Left forelimb (tissue), 1 donor: ENCODE measurements at places on chromosomes 6 and 20.

DNA sequence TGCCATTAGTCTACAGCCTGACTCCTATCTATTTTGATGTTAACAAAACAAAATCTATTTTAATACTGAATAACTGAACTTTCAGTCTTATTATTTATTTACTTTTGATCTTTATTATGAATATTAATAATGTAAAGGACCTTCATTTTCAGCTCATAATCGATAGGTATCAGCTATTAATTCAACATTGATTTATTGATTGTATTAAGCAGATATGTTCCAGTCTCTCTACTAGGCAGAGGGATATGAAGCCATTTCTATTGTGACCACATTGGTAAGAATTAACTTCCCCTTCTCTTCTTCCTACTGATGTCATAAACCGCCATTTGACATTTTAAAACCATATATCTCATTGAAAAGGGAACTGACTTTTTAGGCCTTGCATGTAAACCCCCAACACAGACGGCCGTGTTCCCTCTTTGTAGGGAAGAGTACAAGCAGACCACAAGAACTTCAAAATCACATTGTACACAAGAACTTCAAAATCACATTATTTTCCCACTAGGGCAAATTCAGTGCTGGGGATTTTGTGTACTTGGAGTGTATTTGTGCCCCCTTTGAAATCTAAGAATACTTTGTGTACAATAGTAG is 69.5 kb upstream of the FABP7 start:
- DNase-seq = no peak

DNA sequence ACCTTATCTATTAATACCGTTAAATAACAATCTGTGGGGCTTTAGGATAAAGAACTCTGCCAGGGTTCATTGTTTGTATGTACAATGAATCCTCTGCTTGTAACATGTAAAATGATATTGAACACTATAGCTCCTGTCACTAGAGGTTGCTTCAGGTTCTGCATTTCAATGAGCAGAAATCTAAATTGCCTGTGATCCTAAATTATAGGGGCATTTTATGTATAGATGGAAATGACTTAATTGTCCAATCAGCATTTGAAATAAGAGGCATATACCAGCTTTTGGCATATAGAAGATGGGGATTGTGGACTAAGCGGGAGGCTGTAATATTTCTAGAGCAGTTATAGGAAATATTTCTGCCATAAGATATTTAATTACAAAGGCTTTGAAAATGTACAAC is 2.0 kb downstream of the NCOA3 start:
- no peak for DNase-seq

DNA sequence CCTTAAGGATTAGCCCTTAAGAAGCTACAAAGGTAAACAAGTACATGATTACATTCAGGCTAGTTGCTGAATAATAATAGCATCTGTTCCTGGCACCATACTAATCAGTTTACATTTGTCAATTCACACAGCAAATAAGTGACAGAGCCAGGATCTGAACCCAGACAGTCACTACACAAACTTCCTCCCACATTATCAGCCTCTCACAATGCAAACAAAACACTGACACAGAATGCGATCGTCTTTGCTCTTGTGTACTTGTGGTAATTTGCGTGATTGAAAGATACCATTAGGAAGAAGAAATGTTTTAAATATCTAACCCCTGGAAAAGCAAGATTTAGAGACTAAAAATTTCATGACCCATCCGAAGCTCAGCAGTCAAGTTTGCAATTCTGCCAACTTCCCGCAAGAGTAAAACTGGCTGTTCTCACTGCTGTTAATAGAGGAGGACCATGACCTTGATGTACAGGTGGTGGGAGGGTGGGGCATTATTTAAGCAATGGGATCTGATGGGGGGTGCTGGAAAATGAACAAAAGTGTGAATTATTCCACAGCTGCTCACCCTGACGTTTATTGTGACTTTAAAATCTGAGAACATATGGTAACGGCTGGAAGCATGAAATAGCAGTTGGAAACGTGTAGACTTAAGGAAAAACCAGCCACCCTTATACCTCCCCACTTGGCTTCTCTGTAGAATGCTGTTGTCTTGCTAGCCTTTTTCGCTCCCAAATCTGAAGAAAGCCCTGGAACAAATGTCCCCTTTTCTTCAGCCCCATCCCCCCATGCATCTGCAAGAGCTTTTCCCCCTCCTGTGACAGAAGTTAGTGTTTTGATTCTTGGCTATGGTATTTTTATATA is 95.3 kb upstream of the ARMC2 start:
- peak; percentile 37 for DNase-seq

DNA sequence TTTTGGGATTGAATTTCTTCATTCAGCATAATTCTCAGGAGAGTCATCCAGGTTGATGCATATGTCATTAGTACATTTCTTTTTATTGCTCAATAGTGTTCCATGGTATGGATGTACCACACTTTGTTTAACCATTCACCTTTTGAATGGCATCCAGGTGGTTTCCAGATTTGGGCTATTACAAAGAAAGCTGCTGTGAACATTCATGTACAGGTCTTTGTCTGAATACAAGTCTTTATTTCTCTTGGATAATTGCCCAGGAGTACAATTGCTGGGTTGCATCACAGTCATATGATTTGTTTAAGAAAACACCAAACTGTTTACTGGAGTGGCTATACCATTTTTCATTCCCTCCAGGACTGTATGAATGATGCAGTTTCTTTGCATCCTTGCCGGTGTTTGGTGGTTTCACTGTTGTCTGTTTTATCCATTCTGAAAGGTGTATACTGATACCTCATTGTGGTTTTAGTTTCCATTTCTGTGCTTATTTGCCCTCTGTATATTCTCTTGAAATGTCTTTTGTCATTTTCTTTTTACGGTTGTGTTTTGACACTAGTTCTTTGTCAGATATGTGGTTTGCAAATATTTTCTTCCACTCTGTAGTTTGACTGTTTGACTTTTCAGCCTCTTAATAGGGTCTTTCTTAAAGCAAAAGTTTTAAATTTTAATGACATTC is 8.8 kb downstream of the CDKAL1 start:
- no peak for DNase-seq

DNA sequence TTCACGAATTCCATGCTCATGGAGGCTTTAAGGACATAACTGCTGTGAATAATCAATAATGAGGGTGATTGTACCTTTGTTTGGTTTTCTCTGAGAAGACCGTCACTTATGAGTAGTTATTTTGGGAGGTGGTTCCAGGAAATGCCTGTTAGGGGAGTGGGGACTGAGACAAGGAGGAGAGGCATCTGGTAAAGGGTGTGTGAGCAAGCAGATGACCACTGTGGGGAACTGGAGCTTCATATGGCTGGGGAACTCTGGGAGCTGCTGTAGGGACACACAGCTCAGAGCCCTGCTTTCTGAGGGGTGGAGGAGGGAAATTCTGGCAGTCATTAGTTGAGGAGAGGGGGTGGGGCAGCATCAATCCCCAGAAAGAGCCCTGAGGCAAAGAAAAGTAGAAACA is 71.3 kb upstream of the TINAG start:
- no peak for DNase-seq

DNA sequence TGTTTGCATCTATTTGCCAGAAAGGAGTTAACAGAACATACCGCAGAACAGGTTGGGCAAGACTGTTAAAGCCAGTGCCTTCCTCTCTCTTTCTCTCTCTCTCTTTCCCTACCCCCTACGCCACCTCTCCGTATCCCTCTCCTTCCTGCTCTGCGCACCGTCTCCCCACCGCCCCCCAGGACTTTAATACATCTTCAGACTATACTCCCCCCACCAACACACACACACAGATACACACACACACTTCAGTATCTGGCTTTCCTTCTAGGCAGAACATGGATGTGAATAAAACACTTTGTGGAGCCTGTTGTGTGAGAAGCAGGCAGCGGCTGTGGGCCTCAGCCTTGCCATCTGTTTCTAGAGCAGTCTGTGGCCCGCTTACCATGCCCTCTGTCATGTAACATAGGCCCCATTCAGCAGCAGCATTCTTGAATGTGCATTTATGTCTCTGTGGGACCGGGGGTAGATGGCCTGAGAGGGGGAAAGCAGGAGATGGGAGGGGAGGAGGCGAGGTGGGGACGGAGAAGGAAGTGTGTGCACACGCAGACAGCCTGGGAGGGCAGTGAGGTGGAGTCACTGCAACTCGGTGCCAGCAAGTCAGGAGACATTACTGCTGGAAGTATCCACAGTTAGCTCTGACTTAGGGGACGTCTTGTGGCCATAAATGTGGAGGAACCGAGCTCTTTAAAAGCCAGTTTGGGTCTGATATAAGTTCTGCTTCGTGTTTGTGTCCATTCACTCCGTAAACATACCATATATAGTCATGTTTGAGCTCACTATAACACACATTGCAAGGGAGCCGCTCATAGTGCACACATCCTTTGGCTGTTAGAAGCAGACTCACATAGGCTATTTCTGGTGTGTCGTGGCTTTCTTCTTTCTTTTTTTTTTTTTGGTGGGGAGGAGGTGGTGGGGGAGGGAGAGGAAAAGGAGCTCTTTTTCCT is 38.4 kb downstream of the RREB1 start:
- no peak for DNase-seq

GRCh38 chr6:112786801-112787200 is 439.7 kb downstream of the RFPL4B start:
- DNase-seq = no peak

DNA sequence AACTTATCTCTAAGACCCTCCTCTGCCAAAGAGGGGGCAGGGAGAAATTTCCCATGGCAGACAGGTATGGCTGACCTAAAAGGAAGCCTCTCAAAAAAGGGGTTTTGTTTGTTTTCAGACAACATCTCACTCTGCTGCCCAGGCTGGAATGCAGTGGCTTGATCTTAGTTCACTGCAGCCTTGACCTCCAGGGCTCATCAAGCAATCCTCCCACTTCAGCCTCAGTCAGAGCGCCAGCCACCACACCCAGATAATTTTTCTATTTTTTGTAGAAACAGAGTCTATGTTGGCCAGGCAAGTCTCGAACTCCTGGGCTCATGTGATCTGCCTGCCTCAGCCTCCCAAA is 3.8 kb downstream of the EZR start:
- no peak for DNase-seq

GRCh38 chr6:138757136-138757535 is 16.4 kb upstream of the CCDC28A start:
- DNase-seq = no peak

GRCh38 chr6:138522611-138523010 is 23.3 kb upstream of the NHSL1 start:
- DNase-seq = no peak

- DNase-seq = peak; percentile 93
These were observed 27.6 kb upstream of the SRF start for GRCh38 chr6:43143235-43144128.

GRCh38 chr20:57051096-57051495 is 215.3 kb downstream of the BMP7 start:
- no peak for DNase-seq

GRCh38 chr6:1554476-1555310 is 55.0 kb upstream of the FOXC1 start:
- DNase-seq = peak; percentile 89

- DNase-seq = no peak
These were observed 17.9 kb downstream of the COL19A1 start for GRCh38 chr6:69884231-69884630.

DNA sequence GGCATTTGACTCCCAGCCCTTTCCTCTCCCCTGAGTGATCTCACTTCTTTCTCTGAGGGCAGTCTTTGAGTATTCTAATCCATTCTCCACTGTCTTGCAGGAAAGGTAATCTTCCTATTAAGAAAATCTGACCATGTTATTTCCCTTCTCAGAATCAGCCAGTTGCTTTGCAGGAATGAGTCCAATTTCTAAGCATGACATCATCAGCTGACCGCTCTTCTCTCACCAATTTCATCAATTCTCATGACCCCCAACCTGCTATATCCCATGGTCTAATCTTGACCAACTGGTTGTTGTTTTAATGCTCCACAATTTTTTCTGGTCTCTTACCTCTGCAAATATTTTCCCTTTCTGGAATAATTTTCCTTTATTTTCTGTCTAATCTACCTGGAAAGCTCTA is 73.4 kb downstream of the FAM229B start:
- DNase-seq = no peak

DNA sequence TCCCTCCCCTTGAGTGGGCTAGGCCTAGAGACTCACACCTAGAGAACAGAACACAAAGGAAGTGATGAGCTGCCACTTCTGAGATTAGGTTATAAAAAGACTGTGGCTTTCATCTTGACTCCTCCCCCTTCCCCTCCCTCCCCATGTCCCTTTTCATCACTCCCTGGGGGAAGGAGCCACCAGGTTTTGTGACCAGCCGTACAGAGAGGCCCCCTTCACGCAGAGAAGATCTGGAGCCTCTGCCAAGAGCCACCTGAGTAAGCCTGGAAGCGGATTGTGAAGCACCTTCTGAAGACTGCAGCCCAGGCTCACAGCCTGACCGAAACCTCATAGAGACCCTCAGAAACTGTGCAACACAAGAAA is 118.4 kb upstream of the NXT1 start:
- DNase-seq = no peak

- no peak for DNase-seq
These were observed 60.0 kb downstream of the PRL start for GRCh38 chr6:22236626-22237414.

DNA sequence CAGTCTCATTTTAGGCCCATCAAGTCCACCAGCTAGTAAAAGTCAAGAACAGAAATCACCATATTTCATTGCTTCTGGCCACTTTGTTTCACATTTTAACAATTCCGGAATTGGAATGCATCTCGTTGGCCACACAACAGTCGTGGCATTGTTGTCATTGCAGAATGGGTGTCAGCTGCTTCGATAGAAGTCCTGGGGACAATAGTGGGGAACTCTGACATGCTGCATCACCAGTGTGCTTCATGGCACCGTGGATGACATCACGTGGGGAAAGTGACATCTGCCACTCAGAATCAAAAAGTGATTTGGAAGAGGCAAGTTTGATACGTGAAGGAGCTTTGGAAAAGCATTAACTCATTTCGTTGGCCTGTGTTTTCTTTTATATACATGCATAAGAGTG is 43.8 kb upstream of the XRN2 start:
- DNase-seq = no peak

DNA sequence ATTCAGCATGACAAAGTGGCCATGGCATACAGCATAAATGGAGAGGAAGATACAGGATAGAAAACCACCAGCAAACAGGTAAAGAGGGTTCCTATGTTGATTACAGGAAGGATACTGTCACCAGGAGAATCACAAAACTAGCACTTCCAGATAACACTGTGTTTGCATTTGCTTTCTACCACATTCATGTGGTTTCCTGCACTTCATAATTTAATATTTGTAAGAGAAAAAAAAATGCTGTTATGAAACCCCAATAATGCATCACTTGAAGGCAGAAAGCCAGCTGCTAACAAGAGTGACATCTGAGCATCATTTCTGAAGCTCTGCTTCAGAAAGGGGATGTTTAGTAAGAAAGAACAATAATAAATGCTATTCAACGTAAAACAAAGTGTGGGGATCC is 106.6 kb downstream of the ATXN1 start:
- DNase-seq = no peak

DNA sequence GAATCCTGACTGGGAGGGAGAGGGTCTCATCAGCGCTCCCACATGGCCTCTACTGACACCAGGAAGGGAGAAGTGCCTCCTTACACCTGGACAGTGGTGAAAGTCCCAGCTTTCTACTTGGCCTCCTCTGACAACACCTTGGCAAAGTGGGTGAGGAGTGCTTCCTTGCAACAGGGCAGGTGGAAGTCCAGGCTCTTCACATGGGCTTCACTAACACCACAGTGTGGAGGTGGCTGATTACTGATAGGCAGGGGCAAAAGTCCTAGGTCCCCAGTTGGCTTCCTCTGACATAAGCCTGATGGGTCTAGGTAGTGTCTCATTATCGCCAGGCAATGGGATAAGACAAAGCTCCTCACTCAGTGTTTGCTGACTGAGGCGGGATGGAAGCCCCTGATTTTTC is 9.5 kb upstream of the HLA-DRA start:
- no peak for DNase-seq

- no peak for DNase-seq
These were observed 5.0 kb upstream of the CAP2 start for GRCh38 chr6:17388365-17388764.
